ENCODE measurements at places on chromosomes 11 and 22. TPM values are rescaled to one million over a fixed set of nuclear protein-coding genes. Genes with fewer than 3 reads are reported as not detected.

VWCE gene
- total RNA-seq, result 2.2 TPM

GPR83 gene
- total RNA-seq, result under 0.01 TPM

UBQLNL gene
- total RNA-seq, result under 0.01 TPM

RFPL1 gene
- total RNA-seq, result not detected

TSPAN32 gene
- 0.43 TPM for total RNA-seq

DGCR2 gene
- total RNA-seq, result 44.8 TPM

OR52I2 gene
- total RNA-seq, result not detected

SLC22A9 gene
- total RNA-seq, result not detected

OR52I1 gene
- total RNA-seq, result not detected

PRR33 gene
- not detected for total RNA-seq

SERHL2 gene
- 2.2 TPM for total RNA-seq

CDCA5 gene
- 15.5 TPM for total RNA-seq

KCNC1 gene
- total RNA-seq, result not detected

OR5B21 gene
- total RNA-seq, result not detected
